ENCODE measurements at places on chromosomes 13 and 19.

- no peak for DNase-seq
These were observed 13.2 kb downstream of the PRR36 start for GRCh38 chr19:7860714-7861618.

GRCh38 chr19:3458229-3459088, 21.9 kb downstream of the SMIM24 start:
- DNase-seq = no peak

DNA sequence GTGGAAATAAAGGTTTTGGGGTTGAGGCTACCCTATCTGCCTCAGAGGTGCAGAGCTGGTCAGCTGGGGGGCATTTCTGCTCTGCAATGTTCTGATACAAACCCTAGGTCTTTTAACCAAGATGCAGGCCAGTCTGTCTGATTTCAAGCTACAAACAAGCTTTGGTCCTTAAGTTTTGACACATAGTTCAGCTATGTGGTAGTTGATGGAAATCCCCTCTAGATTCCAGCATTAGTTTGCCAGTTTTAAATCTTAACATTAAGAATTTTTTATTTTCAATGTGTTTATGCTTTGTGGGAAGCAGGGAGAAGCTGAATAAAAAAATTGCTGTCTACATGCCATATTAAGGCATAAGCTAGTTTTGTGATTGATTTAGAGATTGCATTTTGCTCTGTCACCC, 225.7 kb downstream of the LMO7 start:
- DNase-seq = no peak

GRCh38 chr19:38466050-38466449, 32.6 kb downstream of the RYR1 start:
- no peak for DNase-seq

DNA sequence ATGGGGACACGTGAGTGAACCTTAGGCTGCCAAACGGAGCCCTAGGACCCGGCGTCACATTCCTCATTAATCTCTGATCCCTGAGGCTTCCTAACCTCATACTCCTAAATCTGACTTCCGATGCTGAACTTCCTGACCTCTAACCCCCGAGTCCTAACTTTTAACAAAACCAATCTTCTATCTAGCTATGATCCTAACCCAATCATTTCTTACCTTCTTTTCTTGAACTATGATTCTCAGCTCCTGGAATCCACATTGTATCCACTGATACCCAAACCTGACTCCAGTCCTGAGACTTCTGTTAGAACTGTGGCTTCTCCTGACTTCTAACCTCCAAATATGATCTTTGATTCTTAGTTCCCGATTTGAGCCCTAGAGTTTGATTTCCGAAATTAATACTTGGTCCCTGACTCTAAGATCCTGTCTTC, 447 bp downstream of the NFKBIB start:
- DNase-seq = no peak

DNA sequence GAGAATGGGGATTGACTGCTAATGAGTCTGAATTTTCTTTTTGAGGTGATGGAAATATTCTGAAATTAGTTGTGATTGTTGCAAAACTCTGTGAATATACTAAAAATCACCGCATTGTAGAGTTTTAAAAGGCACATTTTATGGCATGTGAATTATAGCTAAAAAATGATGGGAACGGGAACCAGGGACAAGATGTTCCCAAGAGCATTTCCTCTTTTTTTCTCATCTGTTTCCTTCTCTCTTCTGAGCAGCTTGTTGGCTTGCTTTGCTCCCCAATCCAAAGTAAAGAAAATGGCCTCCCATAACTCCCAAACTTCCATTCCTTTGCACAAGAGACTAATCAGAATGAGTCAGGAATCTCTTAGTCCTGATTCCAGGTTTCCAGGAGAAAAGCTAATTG, 459.2 kb downstream of the TSHZ3 start:
- DNase-seq = no peak

DNA sequence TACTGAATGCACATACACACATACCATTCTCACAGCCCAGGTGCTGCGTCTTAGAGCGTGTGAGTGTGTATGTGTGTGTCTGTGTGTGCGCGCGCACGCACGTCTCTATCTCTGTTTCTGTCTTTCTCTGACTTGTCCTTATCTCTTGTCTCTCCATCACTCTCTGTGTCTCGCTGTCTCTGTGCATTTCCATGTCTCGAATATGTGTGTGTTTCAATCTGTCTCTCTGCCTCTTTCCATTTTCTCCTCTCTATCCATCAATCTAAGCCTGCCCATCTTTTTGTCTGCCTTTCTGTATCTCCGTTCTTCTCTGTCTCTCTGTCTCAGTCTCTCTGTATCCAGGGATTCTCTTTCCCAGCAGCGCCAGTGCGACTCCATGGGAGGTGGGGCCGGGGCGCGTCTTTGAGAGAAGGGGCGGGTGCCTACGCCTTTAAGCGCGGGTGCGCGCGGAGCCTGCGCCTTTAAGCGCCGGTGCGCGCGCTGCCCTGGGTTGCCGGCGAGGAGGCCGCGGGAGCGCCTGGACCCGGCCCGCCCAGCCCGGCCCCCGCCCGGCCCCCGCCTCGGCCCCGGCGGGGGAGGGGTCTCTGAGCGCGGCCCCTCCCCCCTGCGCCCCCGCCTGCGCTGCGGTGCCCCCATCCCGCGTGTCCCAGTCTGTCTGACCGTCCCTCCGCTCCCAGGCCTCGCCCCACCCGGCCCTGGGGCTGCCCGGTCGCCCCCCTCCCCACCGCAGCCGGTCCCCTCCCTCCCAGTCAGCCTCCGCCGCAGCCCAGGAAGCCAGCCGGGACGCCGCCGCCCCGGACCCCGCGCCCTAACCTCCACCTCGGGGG, at the start of gene LRFN3:
LRFN3 (plus strand) TSS at position 464 of the 827 bp plus-strand sequence. CDS start 3,052 bp downstream, outside the sequence.
- DNase-seq = peak; percentile 36

GRCh38 chr13:39186205-39186875, 148.1 kb downstream of the NHLRC3 start:
- no peak for DNase-seq

GRCh38 chr13:29594710-29595379, 643 bp downstream of the SLC7A1 start:
- peak; percentile 68 for DNase-seq

DNA sequence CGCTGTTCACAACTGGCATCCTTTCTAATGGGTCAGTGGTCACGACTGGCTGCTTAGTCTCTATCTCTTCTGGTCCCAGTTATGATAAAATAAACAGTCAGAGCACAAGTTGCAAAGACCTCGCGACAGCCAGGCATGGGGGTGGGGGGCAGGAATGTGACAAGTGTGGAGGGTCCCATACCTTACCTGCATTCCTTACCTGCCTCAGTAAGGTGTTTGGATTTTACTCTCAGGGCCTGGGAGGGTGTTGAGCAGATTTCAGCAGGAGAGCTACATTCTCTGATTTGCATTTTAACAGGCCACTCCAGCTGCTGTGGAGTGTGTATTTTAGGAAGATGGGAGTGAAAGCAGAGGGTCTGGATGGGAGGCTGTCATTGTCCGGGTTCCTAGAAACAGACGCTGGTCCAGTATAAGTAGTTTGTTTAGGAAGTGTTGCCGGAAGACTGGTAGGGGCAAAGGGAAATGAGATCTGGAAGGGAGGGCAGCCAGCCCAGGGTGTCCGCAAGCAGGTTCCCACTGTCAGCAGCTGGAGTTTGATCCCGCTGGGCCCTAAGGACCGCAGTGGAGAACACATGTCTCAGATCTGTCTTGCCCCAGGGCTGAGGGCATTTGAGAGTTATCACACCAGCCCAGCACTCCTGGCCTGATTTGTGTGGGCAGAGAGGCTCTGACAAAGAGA, 920.0 kb downstream of the UQCRFS1 start:
- no peak for DNase-seq

DNA sequence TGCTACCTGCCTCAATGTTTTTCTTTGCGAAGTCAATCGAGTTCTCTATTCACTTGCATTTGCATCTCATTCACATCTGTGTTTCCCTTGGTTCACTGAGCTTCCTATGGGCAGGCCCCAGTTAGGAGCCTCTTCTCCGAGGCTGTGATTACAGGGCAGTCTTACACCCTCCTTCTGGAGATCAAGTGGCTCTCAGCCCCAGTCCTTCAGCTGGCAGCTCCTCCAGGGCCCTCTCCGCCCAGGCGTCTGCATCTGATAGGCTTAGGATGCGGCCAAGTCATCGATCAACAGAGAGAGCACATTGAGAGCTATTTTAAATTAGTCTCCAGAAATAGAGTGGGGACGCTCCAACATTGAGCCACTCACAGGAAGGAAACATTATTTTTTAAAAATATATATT, 44.2 kb downstream of the MBNL2 start:
- no peak for DNase-seq

DNA sequence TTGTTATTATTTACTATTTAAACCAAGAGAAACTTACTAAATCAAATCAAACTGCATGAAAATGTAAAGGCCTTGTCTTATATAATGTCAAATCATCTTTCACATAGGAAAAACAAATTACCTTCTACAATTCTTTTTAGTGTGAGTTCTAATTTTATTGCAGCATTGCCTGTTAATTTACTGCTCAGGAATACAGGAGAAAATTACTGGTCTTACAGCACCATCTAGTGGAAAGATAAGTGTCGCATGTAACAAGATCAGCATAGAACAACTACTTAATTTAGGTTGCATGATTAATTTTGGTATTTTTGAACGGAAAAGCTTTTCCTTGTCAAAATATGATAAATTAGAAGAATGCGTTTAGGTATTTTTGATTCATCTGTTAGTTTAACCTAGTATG, 502.7 kb downstream of the UQCRFS1 start:
- DNase-seq = no peak

DNA sequence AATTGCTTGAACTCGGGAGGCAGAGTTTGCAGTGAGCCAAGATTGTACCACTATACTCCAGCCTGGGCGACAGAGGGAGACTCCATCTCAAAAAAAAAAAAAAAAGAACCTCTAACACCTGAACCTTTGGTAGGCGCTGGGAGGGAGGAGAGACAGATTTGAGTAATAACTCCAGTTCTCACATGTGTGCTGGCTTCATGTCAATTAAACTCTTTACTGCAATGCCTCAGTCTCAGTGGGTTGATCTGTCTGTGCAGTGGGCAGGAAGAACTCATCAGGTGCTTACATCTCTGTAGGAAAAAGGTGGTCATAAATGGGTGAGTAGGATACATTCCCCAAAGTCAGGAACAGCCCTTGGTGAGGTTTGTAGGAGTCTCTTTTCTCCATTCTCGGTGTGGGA, 85.1 kb upstream of the ABCC4 start:
- DNase-seq = no peak

DNA sequence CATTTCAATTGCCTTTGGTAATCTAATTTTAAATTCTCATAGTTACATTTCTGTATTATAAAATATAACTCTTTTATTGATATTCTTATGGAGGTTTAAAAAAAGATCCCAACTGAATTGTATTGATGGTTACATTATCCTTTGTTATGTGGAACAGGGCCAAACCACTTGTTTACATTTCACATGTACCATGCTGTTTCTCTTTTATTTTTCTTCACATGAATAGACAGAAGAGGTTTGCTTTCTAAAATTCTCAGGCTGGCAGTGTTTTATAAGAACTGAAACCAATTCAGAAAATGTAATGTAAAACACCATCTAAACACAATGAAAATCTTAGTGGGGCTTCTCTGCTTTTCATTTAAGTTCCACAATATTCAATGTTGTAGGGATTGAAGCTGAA, 122.5 kb downstream of the GPC5 start:
- no peak for DNase-seq

DNA sequence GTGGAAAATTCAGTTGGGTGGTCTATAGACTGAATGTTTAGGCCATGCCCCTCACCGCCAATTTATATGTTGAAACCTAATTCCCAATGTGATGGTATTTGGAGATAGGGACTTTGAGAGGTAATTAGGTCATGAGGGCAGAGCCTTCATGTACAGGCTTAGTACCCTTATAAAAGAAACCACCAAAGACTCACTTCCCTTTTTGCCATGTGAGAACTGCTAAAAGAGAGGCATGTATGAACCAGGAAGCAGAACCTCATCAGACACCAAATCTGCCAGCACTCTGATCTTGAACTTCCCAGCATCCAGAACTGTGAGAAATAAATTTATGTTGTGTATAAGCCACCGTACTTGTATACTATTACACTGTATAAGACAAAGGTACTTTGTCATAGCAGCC, 40.6 kb downstream of the UQCRFS1 start:
- no peak for DNase-seq

DNA sequence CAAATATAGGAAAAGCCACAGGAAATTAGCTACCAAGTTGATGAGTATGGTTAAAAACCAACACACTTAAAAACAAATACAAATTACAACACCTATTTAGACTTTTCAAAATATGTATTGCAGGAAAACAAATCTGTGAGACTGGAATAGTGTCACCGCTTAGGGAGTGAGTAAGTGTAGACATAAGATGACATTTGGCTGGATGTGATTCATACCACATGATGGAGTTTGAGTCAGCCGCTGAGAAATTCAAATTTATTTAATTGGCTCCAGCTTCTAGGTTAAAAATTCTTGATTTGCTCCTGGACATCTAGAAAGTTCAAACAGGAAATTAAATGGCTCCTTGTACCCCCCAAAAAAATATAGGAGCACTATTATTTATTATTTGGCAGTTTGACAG, 531.7 kb downstream of the SLITRK1 start:
- no peak for DNase-seq

- DNase-seq = no peak
These were observed 6.7 kb downstream of the NANOS3 start for GRCh38 chr19:13883516-13884064.

DNA sequence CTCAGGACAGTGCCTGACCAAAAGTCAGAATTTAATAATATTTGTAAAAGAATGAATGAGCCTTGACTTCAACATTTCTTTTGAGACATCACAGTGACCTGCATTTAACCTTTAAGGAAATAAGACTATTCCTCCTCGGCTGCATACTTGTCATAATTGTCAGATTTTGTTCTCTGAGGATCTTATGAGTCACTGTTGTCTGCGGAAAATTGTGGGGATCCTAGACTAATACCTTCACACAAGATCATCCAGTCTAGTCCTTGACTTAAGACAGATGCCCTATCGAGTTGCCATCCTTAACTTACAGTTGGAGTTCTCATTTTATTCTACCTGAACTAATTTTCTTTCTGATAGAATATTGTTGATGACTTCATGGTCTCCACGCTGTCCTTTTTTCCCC, 198.4 kb downstream of the DLEU7 start:
- no peak for DNase-seq

DNA sequence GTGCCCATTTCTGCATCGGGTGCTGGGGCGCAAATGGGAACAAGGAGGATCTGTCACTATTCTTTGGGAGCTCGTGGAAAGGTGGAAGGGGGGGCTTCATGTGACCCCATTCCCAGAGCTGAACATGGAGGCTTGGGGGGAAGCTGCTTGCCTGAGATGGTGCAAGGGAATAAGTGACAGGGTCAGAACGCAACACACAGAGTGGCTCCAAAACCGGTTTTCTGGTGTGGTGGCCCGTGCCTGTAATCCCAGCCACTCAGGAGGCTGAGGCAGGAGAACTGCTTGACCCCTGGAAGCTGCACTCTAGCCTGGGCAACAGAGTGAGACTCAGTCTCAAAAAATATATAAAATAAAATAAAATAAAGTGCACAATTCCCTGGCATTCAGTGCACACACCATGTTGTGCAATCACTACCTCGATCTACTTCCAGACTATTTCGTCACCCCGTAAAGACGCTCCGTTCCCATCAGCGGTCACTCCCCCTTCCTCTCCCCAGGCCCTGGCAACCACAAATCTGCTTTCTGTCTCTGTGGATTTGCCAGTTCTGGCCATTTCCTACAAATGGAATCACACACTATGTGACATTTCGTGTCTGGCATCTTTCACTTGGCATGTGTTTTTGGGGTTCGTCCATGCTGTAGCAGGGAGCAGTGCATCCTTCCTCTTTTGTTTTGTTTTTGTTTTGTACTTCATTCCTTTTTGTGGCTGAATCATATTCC, 18.2 kb upstream of the COMP start:
- no peak for DNase-seq
